ENCODE measurements at places on chromosomes 1 and 21.

DNA sequence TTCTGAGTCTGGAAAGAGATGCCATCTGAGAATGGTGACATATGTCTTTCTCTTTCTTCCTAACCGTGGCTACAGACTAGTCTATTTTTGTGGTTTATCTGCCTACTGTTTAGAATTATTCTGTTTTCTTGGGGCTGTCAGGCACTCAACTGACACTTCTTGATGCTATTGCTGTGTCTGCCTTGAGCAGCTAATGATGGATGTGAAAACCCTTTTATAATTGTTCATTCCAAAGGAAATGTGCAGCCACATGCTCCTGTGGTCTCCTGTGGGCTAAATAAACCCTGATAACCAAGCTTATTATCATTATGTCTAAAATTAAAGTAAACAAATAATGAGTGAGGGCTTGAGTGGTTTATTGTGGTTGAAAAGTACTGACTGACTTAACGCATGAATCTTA, 52.7 kb upstream of the CXADR start:
- H3K36me3 ChIP-seq = no peaks in the 10 kb centered on the region
- H3K4me1 ChIP-seq = no peaks in the 10 kb centered on the region
- no peak for DNase-seq
- H3K27ac ChIP-seq = no peak overlapping the region
- H3K27me3 ChIP-seq = no peaks in the 10 kb centered on the region
- no peak overlapping the region for H3K4me3 ChIP-seq

GRCh38 chr21:34276711-34277425, 86.9 kb upstream of the KCNE2 start:
- no peak for DNase-seq
- no peaks in the 10 kb centered on the region for H3K27me3 ChIP-seq
- no peaks in the 10 kb centered on the region for H3K36me3 ChIP-seq
- H3K4me3 ChIP-seq = no peak overlapping the region

- H3K4me1 ChIP-seq = no peaks in the 10 kb centered on the region
- no peak for DNase-seq
- H3K27me3 ChIP-seq = no peaks in the 10 kb centered on the region
- H3K4me3 ChIP-seq = no peak overlapping the region
- H3K27ac ChIP-seq = no peak overlapping the region
These were observed 60.1 kb downstream of the ATG4C start for GRCh38 chr1:62844030-62844429.

DNA sequence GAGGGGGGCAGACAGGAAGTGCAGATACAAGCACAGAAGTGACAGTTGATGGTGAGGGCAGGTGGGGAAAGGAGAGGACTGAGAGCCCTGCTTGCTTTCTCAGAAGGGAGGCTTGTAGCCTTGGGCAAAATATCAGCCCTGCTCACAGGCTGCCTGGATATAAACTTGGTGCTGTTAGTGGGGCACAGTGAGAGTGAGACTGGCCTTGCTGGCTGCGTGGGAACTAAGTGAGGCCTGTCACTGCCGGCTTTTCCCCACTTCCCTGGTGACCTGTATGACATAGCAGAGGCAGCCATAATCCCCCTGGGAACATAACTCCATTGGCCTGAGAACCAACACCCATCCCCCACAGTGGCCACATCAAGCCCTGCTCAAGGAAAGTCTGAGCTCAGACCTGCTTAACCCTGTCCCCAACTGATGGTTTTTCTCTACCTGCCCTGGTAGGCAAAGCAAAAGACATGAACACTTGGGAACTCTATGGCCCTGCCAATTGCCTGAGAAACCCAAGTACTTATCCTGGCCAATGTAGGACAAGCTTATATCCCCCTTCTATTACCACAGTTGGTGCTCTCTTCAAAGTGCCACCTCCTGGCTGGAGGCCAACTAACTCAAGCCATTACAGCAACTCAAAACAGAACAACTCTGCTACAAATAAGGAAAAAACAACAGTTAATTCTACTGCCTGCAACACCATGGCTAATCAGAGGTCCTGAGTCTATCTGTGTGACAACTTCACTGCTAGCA, 472.7 kb downstream of the PLPP3 start:
- H3K4me3 ChIP-seq = no peak overlapping the region
- no peaks in the 10 kb centered on the region for H3K27me3 ChIP-seq
- DNase-seq = no peak
- no peaks in the 10 kb centered on the region for H3K36me3 ChIP-seq
- H3K27ac ChIP-seq = no peak overlapping the region

GRCh38 chr1:88647249-88647645, 36.8 kb upstream of the PKN2 start:
- no peaks in the 10 kb centered on the region for H3K36me3 ChIP-seq
- DNase-seq = no peak
- H3K27me3 ChIP-seq = 0 out of 2 replicates have a peak, but pooled peaks cover 5% of the 10 kb centered on the region
- no peak overlapping the region for H3K4me3 ChIP-seq
- no peaks in the 10 kb centered on the region for H3K4me1 ChIP-seq

- DNase-seq = no peak
- no peak overlapping the region for H3K4me3 ChIP-seq
- no peaks in the 10 kb centered on the region for H3K27me3 ChIP-seq
- peaks cover 8% of the 10 kb centered on the region for H3K36me3 ChIP-seq
- peaks cover 13% of the 10 kb centered on the region for H3K4me1 ChIP-seq
- no peak overlapping the region for H3K27ac ChIP-seq
These were observed 3.4 kb upstream of the TRIM11 start for GRCh38 chr1:228410015-228410414.

GRCh38 chr1:25088946-25089345, 143.4 kb downstream of the SYF2 start:
- peaks cover 10% of the 10 kb centered on the region for H3K4me1 ChIP-seq
- H3K4me3 ChIP-seq = no peak overlapping the region
- no peak overlapping the region for H3K27ac ChIP-seq
- H3K36me3 ChIP-seq = no peaks in the 10 kb centered on the region
- no peak for DNase-seq
- H3K27me3 ChIP-seq = no peaks in the 10 kb centered on the region

GRCh38 chr1:14442669-14443068, 155.8 kb upstream of the KAZN start:
- H3K4me1 ChIP-seq = peaks cover 47% of the 10 kb centered on the region
- H3K27ac ChIP-seq = no peak overlapping the region
- H3K4me3 ChIP-seq = no peak overlapping the region
- H3K27me3 ChIP-seq = no peaks in the 10 kb centered on the region
- no peak for DNase-seq

- no peak overlapping the region for H3K4me3 ChIP-seq
- DNase-seq = no peak
- no peaks in the 10 kb centered on the region for H3K36me3 ChIP-seq
- H3K27me3 ChIP-seq = no peaks in the 10 kb centered on the region
- H3K4me1 ChIP-seq = peaks cover 12% of the 10 kb centered on the region
These were observed 32.6 kb downstream of the CTBS start for GRCh38 chr1:84541679-84542078.

- H3K4me3 ChIP-seq = no peak overlapping the region
- H3K27ac ChIP-seq = no peak overlapping the region
- H3K36me3 ChIP-seq = no peaks in the 10 kb centered on the region
- DNase-seq = no peak
- H3K27me3 ChIP-seq = no peaks in the 10 kb centered on the region
- H3K4me1 ChIP-seq = no peaks in the 10 kb centered on the region
These were observed 6.4 kb upstream of the ERI3 start for GRCh38 chr1:44361478-44361877.

DNA sequence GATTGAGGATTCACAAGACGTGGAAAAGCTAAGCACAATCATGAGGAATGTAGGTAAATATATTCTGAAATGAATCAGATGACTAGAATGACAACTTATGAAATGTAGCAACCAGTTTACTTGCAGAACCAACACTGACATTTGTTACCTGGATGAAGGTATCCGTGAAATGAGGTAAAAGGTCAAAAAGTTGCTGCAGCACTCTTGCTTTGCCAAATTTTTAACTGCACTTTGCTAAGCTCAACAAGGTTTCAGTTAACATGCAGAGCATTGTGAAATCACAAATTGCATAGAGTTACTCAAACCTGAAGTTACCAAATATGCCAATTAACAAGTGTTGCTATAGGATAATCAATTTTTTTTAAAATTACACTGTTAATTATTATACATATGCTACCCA, 1280.1 kb downstream of the KCNT2 start:
- H3K27me3 ChIP-seq = no peaks in the 10 kb centered on the region
- H3K27ac ChIP-seq = no peak overlapping the region
- no peaks in the 10 kb centered on the region for H3K36me3 ChIP-seq
- no peak for DNase-seq
- no peak overlapping the region for H3K4me3 ChIP-seq

DNA sequence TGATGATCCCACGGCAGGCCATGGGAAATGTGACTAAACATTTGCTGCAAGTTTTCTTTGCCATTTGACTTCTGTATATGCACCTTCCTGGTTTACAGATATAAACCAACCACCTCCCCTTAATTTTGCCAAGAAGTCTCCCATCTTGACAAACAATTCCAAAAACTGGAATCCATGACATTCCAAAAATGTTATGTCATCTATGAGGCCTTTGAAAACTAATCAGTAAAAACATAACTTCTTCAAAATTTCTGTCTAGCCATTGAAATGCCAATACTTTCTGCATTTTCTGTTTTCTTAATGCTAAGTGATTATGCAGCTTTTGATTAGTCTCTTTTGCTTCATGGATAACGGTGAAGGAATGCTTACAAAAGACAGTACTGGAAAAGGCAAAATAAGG, 84.1 kb downstream of the LYST start:
- no peaks in the 10 kb centered on the region for H3K27me3 ChIP-seq
- no peaks in the 10 kb centered on the region for H3K36me3 ChIP-seq
- H3K27ac ChIP-seq = peak overlapping the region; percentile 48
- H3K4me3 ChIP-seq = no peak overlapping the region

GRCh38 chr1:51491166-51491981, 27.7 kb downstream of the EPS15 start:
- H3K4me1 ChIP-seq = no peaks in the 10 kb centered on the region
- no peak overlapping the region for H3K4me3 ChIP-seq
- DNase-seq = no peak
- H3K27me3 ChIP-seq = no peaks in the 10 kb centered on the region

- H3K36me3 ChIP-seq = no peaks in the 10 kb centered on the region
- H3K4me3 ChIP-seq = no peak overlapping the region
- no peaks in the 10 kb centered on the region for H3K27me3 ChIP-seq
These were observed 45.5 kb downstream of the TNFSF4 start for GRCh38 chr1:173161510-173162221.

GRCh38 chr1:177043597-177043996, 120.9 kb downstream of the ASTN1 start:
- H3K4me1 ChIP-seq = no peaks in the 10 kb centered on the region
- H3K4me3 ChIP-seq = no peak overlapping the region
- no peaks in the 10 kb centered on the region for H3K36me3 ChIP-seq
- no peak for DNase-seq
- H3K27ac ChIP-seq = no peak overlapping the region
- no peaks in the 10 kb centered on the region for H3K27me3 ChIP-seq

GRCh38 chr1:199804526-199804925, 223.0 kb upstream of the NR5A2 start:
- no peak overlapping the region for H3K4me3 ChIP-seq
- no peak overlapping the region for H3K27ac ChIP-seq
- no peaks in the 10 kb centered on the region for H3K27me3 ChIP-seq
- H3K4me1 ChIP-seq = no peaks in the 10 kb centered on the region

GRCh38 chr1:227192163-227192562, 126.1 kb downstream of the CDC42BPA start:
- H3K27ac ChIP-seq = no peak overlapping the region
- peaks cover 9% of the 10 kb centered on the region for H3K36me3 ChIP-seq
- DNase-seq = peak; percentile 55
- no peaks in the 10 kb centered on the region for H3K4me1 ChIP-seq
- no peak overlapping the region for H3K4me3 ChIP-seq

- H3K27me3 ChIP-seq = no peaks in the 10 kb centered on the region
- H3K4me1 ChIP-seq = no peaks in the 10 kb centered on the region
- H3K27ac ChIP-seq = no peak overlapping the region
- no peak overlapping the region for H3K4me3 ChIP-seq
These were observed 140.5 kb downstream of the NEK7 start for GRCh38 chr1:198297281-198297680.

- H3K4me3 ChIP-seq = no peak overlapping the region
- H3K27me3 ChIP-seq = peaks cover 3% of the 10 kb centered on the region
- no peak overlapping the region for H3K27ac ChIP-seq
These were observed 117.3 kb downstream of the UCHL5 start for GRCh38 chr1:192941722-192942411.

- H3K4me3 ChIP-seq = no peak overlapping the region
- H3K36me3 ChIP-seq = no peaks in the 10 kb centered on the region
- H3K4me1 ChIP-seq = no peaks in the 10 kb centered on the region
- H3K27me3 ChIP-seq = no peaks in the 10 kb centered on the region
- DNase-seq = no peak
- H3K27ac ChIP-seq = no peak overlapping the region
These were observed 351.6 kb downstream of the RYR2 start for GRCh38 chr1:237393632-237394031.

- DNase-seq = no peak
- peaks cover 5% of the 10 kb centered on the region for H3K4me1 ChIP-seq
- H3K27ac ChIP-seq = no peak overlapping the region
- H3K4me3 ChIP-seq = no peak overlapping the region
- no peaks in the 10 kb centered on the region for H3K27me3 ChIP-seq
These were observed 24.9 kb downstream of the DIP2A start for GRCh38 chr21:46483300-46484295.

GRCh38 chr1:204937901-204938300, 67.2 kb downstream of the NFASC start:
- H3K27me3 ChIP-seq = peaks cover 6% of the 10 kb centered on the region
- H3K4me3 ChIP-seq = no peak overlapping the region
- H3K4me1 ChIP-seq = no peaks in the 10 kb centered on the region

- DNase-seq = no peak
- peaks cover 26% of the 10 kb centered on the region for H3K4me1 ChIP-seq
- H3K36me3 ChIP-seq = peaks cover 6% of the 10 kb centered on the region
- peaks cover 20% of the 10 kb centered on the region for H3K27me3 ChIP-seq
- no peak overlapping the region for H3K4me3 ChIP-seq
These were observed 9.5 kb upstream of the TARS2 start for GRCh38 chr1:150477733-150478132.

GRCh38 chr1:47738560-47739182, 258.5 kb downstream of the TRABD2B start:
- H3K4me3 ChIP-seq = no peak overlapping the region
- no peaks in the 10 kb centered on the region for H3K4me1 ChIP-seq
- H3K27ac ChIP-seq = no peak overlapping the region
- peak; percentile 72 for DNase-seq

Measured in SJSA1 (cell line).